NCI-H510A treated with DMSO at 0.1 percent for 48 hours (cell line): ENCODE measurements at places on chromosomes 4 and X.

GRCh38 chrX:7155163-7155562 is 7.2 kb upstream of the PUDP start:
- no peak for DNase-seq

DNA sequence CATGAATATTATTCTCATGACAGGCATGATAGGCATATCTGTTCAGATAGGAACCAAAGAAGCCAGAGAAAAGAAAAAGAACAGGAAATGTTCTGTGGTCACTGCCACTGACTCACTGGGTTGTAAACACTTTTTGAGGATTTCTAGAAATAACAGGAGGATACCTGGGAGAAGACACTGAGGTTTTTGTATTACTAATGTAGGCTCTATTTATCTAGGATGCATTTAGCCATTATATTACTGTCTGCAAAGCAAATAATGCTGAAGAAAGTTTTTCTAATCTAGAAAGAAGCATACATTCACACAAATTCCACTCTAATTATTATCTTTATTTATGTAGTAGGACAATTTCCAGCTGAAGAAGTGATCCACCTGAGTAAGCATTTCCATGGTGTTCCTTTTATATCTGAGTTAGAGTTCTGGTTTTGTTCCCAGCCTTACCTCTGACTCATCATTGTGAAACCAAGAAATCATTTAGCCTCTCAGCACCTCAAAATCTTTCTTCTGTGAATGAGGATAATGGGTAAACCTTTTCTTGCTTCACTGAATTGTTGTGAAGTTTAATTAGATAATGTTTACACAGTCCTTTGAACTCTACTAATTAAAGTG is 40.2 kb upstream of the EPGN start:
- DNase-seq = no peak

DNA sequence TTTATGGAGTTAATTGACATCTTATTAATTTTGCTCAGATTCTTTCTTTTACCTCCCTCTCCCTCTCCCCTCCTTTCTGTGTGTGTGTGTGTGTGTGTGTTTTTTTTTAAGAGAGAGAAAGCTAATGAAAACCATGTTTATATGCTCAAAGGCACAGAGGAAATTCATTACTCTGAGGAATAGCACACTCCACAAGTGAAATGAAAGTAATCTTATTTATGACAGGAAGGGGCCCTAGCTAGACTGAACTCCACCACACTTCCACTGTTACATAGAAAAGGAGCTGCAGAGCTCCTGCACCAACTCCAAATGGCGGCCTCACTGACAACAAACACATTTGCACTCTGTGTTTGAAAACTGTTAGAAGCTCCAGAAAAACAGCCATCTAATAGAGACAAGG is 150.6 kb downstream of the RASL11B start:
- no peak for DNase-seq

DNA sequence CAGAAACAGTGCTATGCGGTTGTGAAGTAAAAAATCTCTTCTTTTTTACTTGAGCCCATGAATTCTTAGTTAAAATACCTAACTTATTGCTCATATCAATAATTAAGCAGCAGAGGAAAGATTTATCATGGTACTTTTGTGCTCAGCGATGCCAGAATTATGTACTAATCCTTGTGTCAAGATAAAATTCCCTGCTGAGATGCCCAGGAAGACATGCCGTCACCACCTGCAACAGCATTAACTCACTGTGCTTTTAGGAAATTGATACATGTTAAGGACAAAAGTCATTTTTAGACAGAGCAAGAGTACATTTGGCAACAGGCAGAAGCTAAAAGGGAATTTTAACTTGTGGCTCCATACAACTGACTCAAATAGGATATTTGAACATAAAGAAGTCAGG is 138.9 kb downstream of the NPNT start:
- no peak for DNase-seq

- DNase-seq = peak; percentile 9
Observed at GRCh38 chrX:134718105-134718965, 60.1 kb upstream of the PLAC1 start.

GRCh38 chrX:100647739-100648138 is 3.7 kb downstream of the SRPX2 start:
- DNase-seq = no peak

GRCh38 chrX:44544036-44544435 is 1.4 kb upstream of the FUNDC1 start:
- no peak for DNase-seq

DNA sequence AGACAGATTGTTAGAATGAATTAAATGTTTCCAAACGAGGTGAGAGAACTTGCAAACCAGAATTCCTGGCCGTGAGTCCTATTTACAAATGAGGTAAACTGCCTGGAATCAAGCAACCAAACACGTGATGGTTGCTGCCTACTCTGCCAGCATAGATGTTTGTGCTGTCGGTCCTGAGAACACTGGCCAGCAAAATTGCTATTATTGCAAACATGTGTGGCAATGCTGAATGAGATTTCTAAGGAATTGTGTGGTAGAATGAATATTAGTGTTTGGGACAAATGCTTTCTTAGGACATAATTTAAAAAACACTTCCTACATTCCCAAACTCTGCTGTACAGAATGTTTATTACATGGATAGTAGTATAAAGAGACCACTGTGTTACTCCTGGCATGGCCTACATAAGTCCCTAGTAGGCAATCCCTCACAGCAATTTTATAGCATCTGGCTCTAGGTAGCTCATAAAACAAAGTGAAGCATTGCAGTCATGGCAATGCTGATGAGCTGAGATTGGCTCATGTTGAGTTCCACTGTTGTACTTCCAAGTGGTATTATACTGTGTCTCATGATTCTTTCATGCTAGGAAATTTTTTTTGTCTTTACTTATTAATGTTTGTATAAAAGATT is 605.2 kb upstream of the EPHA5 start:
- peak; percentile 5 for DNase-seq

GRCh38 chr4:101973361-101973760 is 182.8 kb downstream of the BANK1 start:
- no peak for DNase-seq

- no peak for DNase-seq
Observed at GRCh38 chr4:10384974-10385373, 72.3 kb downstream of the ZNF518B start.

DNA sequence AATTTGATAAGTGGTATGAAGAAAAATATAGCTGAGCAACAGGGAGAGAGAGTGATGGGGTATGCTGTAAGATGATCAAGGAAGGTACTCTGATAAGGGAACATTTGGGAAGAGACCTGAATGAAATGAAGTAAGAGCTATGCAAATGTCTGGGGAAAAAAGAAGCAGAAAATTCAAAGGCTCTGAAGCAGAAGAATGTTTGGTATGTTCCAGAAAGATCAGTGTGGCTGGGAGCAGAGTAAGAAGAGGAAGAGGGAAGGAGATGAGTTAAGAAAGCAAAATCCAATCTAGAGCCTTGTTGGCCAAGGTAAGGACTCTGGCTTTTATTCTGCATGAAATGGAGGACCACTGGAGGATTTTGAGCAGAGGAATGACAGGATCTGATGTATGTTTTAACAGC is 90.0 kb downstream of the AWAT2 start:
- DNase-seq = no peak

DNA sequence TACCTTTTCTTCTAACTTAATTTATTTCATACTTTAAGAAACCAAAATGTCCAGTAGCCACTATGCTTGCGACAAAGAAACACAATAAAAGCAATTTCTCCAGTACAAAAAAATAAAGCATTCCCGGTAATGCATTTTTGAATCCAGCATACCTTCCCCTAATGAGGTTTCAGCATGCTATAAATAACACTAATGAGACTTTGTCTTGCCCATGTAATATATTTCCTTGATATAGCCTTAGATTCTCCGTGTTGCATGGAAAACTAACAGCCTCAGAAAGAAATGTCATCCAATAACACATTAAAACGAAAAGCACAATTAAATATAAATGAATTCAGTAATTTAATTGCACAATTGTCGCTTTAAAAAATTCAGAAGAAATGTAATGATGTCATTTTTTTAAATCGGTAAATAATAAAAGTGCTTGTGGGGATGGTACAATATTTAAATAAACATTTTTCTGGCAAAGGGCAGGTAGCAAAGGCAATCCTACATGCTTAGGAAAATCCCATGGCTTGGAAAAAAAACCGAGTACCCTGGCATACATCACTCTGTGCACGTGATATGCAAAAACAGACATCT is 225.2 kb upstream of the PPARGC1A start:
- no peak for DNase-seq

GRCh38 chr4:124499261-124499660 is 213.3 kb downstream of the ANKRD50 start:
- DNase-seq = no peak

- no peak for DNase-seq
Observed at GRCh38 chrX:66050140-66050569, 10.3 kb upstream of the VSIG4 start.

DNA sequence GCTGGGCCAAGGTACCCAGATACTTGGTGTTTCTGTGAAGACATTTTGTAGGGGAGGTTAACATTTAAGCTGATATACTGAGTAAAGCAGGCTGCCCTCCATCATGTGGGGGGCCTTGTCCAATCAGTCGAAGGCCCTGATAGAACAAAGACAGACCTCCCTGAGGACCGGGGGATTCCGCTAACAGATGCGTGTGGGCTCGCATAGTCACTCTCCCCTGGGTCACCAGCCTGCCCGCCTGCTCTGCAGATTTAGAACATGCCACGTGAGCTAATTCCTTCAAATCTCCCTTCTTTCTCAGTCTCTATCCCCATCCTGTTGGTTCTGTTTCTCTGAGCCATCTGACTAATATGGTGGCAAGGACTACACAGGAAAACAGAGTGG is 60.7 kb downstream of the WFS1 start:
- no peak for DNase-seq

GRCh38 chr4:110287130-110287529 is 88.7 kb upstream of the ELOVL6 start:
- DNase-seq = no peak

DNA sequence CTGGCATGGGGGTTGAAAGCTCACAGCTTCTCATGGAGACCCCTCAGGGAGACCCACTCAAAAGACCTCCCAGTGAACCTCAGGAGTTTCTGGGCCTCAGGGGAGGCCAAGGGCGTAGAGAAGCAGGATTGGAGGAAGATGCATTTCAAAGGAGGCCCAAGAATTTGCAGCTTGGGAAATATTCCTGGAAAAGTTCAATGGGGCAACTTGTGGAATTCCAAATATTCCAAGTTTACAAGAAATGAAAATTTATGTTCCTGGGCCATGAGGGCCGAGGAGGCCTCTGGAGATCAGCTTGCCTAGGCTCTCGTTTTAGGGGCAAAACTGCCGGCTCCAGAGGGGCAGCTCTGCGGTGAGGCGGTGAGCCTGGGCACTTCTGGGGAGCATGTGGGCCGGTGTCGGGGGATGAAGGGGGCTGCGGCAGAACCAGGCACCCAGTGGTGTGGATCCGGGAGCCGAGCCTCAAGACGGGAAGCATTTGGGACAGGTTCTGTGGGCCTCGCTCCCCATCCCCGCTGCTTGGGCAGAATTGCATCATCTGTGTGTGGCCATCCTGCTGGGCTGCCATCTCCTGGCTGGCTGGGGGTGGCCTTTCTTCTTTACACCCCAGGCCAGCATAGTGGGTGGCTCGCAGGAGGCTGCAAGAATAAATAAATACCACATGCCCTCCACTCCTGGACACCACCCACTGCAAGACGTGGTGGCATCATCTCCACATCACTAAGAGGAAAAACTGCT is 54.6 kb upstream of the GPR78 start:
- no peak for DNase-seq

DNA sequence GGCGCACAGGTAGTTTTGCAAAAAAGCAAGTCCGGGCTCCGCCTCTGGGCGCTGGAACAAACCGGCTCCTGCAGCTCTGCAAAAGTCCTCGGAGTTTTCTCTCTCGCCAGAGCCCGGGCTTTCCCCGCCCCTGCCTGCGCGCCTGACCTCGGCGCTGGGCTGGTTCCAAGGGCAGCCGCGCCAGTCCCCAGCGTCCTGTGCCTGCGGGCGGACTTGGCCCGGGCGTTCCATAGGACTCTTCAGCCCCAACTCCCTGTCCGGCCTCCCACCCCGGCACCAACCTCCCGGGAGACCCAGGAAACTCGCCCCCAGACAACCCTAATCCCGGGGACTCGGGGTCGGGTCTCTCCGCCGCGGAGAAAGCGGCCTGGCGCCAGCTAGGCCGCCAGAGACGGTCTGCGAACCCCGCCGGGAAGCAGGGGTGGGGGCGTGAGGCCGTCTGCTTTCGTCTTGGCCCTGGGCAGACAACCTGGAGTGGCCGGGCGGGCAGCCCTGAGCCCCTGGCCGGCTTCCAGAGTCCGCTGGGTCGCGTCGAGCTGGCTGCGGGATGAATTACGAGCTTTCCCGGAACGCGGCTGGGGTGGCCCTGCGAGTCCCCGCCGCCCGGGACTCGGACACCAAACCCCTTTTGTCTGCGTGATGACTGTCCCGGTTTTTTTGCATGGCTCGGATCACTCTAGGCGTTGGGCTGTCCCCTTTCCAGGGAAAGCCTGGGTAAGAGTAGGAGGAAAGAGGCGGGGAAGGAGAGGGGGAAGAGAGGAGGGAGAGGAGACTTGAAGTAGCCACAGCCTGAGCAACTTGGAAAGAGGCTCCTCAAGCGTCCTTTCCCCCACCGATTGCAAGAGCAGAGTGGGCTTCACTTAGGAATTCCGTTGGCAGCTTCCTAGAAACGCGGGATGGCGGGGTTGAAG is 916 bp downstream of the MXRA5 start:
- DNase-seq = peak; percentile 29
